ENCODE measurements at places on chromosomes 16 and 17.
A peak's percentile ranks its signal among the peaks of the same experiment; 100 is the strongest.

DNA sequence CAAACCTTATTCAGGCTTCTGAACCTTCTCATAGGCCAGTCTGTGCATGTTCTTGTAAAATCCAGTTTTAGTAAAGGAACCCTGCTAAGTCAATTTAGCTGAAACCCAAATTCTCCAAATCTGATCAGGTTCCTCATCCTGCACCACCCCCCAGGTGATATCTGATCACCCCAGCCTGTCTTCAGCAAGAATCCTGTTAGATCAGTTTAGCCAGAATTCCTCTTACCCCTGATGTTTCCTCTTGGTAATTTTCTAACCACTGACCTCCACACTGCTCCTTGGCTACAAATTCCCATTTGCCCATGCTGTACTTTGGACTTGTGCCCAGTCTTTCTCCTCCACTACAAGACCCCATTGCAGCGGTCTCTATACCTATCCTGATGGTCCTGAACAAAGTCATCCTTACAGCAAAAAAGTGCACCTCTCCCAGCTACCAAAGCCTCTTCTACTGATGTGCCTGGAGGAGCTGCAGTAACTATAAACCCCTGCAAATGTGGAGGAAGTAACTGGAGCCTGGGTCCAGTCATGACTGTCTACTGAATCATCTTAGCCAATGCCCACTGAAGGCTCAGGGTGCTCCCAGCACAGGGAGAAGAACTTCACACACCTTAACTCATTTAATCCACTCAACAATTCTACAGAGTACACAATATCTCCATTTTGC is 23.8 kb downstream of the TEX14 start:
- DNase-seq, result no peak

GRCh38 chr16:64532691-64533090 is 589.2 kb downstream of the CDH11 start:
- DNase-seq, result no peak

DNA sequence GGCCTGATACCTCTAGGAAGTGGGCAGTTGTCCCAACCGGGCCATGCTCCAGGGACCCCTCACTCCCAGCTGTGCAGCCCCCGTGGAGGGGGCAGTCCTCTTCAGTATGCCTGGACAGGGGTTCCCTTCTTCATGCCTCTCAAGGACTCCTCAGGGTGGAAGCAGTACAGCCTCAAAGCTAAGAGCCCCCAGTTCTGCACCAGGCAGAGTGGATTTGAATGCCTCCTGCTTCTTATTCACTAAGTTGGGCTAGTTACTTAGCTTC is 23.9 kb upstream of the ST6GALNAC1 start:
- no peak for DNase-seq

- DNase-seq, result no peak
These were observed 10.4 kb downstream of the LLGL2 start for GRCh38 chr17:75535871-75536270.

- no peak for DNase-seq
These were observed 16.5 kb upstream of the WDR45B start for GRCh38 chr17:82664701-82665182.

GRCh38 chr17:77721846-77722160 is 236.7 kb upstream of the TNRC6C start:
- DNase-seq, result no peak

DNA sequence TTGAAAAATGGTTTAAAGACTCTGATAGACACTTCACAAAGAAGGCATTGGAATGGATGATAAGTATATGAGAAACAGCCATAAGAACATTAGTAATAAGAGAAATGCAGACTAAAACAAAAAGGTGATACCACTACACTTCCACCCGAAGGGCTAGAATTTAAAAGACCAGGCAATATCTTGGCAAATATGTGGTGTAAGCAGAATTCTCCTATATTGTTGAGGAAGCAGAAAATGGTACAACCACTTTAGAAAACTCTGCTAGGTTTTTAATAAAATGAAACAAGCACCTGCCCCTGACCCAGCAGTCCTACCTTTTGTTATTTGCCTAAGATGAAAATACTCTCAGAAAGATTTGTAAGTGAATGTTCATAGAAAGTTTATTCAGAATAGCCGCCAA is 43.7 kb downstream of the MAP2K4 start:
- no peak for DNase-seq

DNA sequence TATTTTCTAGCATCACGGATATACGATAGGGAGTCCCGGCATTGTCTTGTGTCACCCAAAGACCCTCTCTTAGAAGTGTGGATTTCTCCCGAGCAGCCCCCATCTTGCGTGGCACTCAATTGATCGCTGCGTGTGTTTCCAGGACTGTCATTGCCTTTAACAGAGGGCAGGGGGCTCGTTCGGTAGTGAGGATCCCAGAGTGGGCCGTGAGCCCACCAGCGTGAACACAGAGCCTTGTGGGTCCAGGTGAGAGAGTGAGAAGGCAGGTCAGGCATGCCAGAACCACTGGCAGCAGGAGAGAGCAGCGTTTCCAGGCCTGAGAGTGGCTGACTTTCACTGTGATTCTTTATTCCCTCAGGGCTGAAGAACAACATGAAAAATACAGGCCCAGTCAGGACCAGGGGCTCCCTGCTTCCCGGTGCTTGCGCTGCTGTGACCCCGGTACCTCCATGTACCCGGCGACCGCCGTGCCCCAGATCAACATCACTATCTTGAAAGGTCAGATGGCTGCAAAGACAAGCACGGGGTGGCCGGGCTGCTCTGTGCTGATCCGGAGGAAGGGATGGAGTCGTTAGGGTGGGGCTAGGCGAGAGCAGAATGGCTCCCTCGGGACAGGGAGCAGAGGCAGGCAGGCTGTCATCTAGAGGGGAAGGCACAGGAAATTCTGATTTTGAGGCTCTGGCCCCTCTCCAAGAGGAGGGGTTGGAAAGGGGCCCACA is 22.4 kb downstream of the C1QTNF1 start:
- no peak for DNase-seq

GRCh38 chr16:46627746-46628145 is 6.6 kb upstream of the SHCBP1 start:
- no peak for DNase-seq

GRCh38 chr17:72270273-72270924 is 149.6 kb downstream of the SOX9 start:
- no peak for DNase-seq

GRCh38 chr16:55913716-55914115 is 38.5 kb upstream of the CES5A start:
- DNase-seq, result no peak

- no peak for DNase-seq
These were observed 5.0 kb downstream of the DUS1L start for GRCh38 chr17:82060614-82061013.

DNA sequence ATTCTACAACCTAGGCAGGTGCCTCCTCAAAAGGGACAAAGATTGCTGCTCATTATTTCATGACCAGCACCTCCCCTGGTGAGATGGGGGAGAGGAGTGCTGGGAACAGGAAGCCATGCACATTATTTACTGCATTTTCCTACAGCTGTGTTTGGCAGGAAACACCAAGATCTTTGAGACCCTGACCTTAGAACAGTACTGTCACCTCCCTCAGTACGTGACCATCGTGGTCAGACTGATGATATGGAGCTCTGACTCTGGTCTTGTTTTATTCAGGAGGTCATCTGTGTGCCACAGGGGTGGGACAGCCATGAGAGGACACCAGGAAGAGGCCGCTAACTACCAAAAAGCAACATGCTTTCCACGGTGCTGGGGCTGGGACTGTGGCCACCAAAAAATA is 37.4 kb downstream of the USP22 start:
- DNase-seq, result no peak

DNA sequence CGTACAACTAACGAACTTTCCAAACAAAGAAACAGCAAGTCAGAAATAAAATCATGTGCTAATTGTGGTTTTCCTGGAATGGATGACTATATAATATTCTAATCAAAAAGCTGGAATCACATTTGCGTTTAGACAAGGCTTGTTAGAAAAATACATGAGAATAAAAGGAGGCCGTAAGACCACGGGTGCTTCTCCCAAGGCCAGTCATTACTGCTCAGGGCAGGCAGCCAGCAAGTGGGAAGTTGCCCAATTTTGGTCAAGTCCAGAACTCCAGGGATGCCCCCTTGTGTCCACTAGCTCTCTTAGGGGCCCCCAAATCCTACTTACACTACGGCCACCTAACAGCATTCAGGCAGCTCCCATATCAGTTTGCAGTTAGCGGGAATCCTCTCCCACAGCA is 25.9 kb upstream of the LYRM9 start:
- no peak for DNase-seq

DNA sequence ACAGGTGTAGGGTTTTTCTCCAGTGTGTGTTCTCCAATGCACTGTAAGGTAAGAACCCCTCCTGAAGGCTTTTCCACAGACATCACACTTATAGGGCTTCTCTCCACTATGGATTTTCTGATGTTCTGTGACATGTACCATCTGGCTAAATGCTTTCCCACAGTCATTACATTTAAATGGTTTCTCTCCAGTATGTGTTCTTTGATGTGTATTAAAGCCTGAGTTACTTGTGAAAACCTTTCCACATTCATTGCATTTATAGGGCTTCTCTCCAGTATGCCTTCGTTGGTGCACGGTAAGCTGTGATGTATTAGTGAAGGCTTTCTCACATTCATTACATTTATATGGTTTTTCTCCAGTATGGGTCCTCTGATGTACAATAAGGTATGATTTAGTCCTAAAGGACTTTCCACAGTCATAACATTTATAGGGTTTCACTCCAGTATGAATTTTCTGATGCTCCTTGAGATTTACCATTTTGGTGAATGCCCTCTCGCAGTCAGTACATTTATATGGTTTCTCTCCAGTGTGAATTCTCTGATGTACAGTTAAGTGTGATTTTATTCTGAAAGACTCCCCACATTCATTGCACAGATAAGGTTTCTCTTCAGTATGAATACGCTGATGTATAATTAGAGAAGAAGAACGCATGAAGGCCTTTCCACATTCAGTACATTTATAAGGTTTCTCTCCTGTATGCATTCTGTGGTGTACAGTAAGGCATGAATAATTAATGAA is 30.9 kb downstream of the ZNF624 start:
- no peak for DNase-seq

DNA sequence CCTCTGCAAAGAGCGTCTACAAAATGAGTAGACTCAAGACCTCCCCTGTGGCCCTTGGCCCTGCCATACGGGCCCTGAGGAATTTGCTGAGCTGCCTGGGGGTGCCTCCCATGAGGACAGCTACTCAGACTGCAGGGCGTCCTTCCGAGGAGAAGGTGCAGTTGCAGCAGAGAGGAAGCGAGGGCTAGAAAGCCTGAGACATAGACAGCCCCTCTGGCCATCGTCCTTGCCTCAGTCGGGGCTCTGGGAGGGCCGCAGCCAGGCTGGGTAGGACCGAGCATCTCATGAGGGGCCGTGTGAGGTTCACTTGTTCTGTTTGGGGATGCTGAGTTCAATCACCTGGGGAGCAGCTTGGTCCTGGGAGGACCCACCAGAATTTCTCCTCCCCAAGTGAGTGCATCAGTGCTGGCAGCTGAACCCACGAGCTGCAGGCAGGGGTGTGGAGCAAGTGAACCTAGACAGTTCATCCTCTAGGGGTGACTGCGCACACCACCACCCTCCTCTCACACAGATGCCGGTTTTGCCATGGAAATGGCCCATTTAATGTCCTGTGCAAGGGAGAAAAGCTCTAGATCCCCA is 20.3 kb downstream of the RAB11FIP4 start:
- no peak for DNase-seq

DNA sequence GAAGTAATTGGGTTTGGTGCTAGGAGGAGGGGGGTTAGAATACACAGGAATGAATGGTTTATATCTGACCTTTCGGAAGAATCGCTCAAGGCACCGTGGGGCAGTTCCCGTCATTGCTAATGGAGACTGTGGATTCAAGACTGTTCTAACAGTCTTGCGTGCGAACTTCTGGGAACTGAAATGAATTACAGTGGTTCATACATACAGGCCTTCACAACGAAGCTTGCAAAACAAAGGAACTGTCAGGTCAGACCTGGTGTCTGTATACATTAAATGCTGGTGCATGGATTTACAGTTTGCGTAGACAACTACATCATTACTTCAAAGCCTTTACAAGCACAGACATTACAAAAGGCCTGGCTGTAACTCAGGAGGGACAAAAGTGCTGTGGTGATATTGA is 983.9 kb downstream of the CDH11 start:
- DNase-seq, result no peak

GRCh38 chr16:30805370-30806169 is 18.6 kb upstream of the ZNF629 start:
- peak; percentile 22 for DNase-seq

DNA sequence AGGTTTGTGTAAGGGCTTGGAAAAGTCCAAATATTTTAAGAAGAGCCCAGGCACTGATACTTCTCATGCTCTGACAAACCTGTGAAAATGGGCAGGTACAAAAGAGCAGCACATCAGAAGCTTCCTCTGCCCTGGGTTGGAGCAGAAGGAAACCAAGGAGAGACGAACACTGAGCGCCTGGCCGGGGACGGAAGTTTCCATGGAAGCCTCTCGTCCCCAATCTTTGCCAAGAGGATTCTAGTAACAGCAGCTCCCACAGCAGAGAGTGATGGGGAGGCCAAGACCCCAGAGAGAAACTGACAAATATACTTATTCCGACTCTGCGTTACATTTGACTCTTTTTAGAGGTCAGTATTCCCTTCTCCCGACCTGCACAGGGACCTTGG is 268.5 kb downstream of the C16orf95 start:
- DNase-seq, result no peak

DNA sequence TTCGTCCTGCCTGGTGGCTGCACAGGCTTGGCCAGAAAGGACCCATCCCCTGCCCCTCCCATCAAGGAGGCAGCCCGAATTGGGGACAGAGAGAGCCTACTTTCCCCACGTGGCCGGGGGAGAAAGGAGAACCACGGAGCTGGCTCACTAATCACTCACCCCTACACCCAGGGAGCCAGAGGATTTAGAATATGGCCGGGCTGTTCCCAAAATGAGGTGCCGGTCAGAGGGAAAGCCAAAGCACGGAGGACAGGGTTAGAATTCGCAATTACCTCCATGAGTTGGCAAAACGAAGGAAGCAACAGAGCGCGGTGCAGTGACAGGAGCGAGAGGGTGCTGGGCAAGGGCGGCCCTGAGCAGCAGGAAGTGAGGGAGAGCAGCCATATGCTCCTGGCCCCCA is 33.1 kb downstream of the SHISA6 start:
- no peak for DNase-seq

DNA sequence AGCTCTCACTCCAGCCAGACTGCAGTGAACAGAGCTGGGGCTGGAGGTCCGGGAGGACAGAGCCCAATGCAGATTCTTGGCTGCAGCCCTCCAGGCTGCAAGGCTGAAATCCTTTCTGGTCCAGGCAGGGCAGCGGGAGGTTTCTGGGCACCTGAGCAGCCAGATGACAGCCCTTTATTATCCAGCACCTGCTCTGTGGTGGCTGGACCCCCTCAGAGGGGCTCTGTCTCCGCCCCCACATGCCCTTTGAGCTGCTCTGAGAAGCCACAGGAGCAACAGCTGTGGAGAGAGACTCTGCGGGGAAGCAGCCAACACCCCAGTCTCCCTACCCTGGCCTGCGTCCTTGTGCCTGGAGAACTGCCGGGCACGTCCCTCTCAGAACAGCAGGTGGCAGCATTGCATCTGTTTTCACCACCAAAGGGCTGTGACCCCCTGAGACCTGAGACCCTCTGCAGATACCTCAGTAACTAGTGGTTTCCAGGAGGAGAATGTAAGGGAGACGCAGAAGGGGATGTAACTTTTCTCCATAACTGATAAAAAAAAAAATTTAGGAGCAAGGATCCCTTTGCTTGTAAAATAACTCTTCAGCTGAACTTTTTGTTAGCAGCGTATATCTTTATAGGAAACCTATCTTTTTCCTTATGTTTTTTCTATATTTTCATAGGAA is 3.7 kb upstream of the CNP start:
- DNase-seq, result peak; percentile 43

- DNase-seq, result no peak
These were observed 2.4 kb downstream of the ALKBH5 start for GRCh38 chr17:18185832-18186626.

GRCh38 chr16:88345721-88346560 is 36.8 kb upstream of the ZNF469 start:
- no peak for DNase-seq

All from T-helper 17 cell (primary cell).